ENCODE measurements at places on chromosomes 12 and 14.

GRCh38 chr14:101197595-101198397 is 294.3 kb upstream of the RTL1 start:
- DNase-seq, result no peak

GRCh38 chr14:61315313-61315712 is 6.1 kb upstream of the PRKCH start:
- no peak for DNase-seq

GRCh38 chr12:82359115-82359478 is 768 bp downstream of the METTL25 start:
- no peak for DNase-seq

GRCh38 chr14:35406506-35407305 is 2.2 kb upstream of the NFKBIA start:
- peak; percentile 81 for DNase-seq

DNA sequence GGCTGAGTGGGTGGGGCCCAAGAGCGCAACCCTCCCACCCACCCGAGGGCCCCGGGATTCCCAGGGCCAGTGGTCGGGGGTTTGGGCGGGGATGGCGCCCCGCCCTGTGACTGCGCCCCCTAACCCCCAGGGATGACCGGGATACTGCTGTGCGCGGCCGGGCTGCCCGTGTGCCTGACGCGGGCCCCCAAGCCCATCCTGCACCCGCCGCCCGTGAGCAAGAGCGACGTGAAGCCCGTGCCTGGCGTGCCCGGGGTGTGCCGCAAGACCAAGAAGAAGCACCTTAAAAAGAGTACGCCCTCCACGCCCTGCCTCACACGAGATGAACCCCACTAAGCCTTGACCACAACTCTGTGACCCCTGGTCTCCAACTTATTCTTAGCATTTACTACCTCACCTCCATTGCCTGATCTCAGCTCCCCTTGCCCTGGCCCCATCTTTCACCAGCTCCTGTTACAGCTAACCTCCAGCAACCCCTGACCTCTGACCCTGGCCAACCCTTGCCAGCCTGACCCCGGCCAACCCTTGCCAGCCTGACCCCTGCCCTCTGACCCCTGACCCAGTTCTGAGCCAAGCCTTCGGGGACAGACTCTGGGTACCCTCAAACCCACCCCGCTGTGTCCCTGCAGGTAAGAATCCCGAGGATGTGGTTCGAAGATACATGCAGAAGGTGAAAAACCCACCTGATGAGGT is 37.0 kb downstream of the DTX1 start:
- no peak for DNase-seq

GRCh38 chr12:90618586-90618985 is 336.4 kb downstream of the CCER1 start:
- peak; percentile 20 for DNase-seq

DNA sequence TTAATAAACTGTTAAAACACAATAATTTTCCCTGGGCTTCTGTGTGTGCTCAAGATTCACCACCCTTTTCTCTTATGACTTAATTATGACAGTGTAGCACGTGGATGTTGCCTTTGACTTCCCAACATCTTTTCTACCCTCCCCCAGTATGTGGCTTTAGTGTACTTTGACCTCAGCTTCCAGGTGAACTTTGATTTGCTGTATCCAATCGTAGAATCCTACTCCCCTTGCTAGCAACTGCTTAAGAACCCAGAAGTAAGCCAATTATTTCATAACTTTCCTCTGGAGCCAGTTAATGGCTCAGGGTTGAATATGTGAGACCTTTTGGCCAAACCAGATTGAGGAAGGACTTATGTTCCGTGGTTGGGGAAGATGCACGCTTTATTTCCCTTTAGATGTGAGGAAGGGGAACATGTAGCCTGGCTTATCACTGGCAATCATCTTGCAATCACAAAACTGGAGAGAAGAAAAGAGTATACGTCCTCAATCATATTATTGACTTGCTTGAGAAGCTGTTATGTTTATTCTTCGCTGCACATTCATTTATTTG is 259.6 kb upstream of the ATP2B1 start:
- DNase-seq, result no peak
